Activated CD4-positive, alpha-beta memory T cell treated with anti-CD3 and anti-CD28 coated beads for 36 hours (primary cell): ENCODE measurements at places on chromosomes 1 and 21. TPM values are rescaled to one million over a fixed set of nuclear protein-coding genes. Genes with fewer than 3 reads are reported as not detected.

Gene TRIM67
- not detected for total RNA-seq

Gene SYDE2
- 2.8 TPM for total RNA-seq

Gene ILDR2
- 12.5 TPM for total RNA-seq

Gene HTR6
- total RNA-seq: 0.17 TPM

Gene PLCH2
- 10.3 TPM for total RNA-seq

Gene NOTCH2NLA
- total RNA-seq: 24.1 TPM

Gene GPR3
- 1.5 TPM for total RNA-seq

Gene KCND3
- not detected for total RNA-seq

Gene TMEM82
- total RNA-seq: not detected

- no peaks in the 10 kb centered on the region for H3K27me3 ChIP-seq
- no peaks in the 10 kb centered on the region for H3K36me3 ChIP-seq
- no peak overlapping the region for H3K4me3 ChIP-seq
- no peak for DNase-seq
Measured at GRCh38 chr1:85998105-85998855, 158.3 kb downstream of the COL24A1 start.

DNA sequence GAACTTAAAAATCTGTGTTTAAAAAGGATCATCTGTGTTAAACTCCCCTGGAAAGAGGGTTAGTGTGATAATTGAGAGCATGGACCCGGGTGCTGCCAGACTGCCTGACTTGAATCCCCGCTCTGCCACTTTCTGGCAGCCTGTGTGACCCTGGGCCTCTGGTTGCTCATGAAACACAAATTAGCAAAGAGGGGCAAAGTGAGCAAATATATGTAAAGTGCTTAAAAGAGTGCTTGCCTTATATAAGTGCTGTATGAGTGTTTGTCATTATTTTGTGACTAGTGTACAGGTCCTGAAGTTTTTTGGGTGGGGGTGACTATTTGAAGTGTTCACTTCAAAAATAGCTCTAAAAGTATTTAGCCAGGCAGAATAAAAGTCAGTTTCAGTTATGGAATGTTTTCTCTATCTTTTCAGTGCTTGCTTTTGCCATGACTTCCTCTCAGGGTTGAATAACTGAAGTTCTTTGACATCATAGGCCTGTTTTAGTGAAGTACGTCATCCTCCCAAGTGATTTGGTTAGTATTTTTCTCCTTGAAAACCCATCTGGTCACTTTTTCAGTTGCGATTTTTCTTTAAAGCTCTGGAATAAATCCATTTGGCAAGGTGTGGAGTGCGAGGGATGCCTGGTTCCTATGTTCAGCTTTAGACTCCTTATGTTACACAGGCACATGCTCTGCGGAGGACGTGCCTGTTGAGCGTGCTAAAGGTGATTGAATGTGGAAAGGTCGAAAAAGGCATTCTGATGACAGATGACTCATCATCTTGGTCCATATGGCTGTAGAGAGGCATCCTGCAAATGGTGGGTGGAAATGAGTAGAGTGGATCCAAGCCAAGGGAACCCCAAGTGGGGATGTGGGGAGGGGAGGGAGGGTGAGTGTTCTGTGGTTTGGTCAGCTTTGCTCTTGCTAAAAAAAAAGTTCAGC is 47.8 kb downstream of the AK4 start:
- H3K4me3 ChIP-seq: no peak overlapping the region
- no peak overlapping the region for H3K27ac ChIP-seq
- H3K27me3 ChIP-seq: peaks cover 4% of the 10 kb centered on the region
- H3K36me3 ChIP-seq: peaks cover 5% of the 10 kb centered on the region
- no peaks in the 10 kb centered on the region for H3K4me1 ChIP-seq

DNA sequence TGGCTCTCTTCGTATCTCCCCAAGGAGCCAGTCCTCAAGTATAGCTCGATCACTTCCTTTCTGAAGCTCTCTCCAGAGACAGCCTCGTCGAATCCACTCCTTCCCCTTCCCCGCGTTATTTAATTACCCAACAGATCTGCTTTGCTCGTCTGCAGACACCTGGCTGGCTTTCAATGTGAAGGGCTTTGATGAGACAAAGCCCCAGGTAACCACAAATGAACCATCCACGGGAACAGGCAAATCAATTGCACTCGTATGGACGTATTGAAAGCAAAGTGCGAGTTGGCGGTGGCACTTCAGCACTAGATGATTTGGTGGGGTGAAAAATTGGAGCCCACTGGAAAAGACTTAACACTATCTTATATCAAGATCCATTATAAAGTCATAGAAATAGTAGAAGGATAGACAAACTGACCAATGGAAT is 364 bp upstream of the BCAR3 start:
- no peak for DNase-seq
- peaks cover 13% of the 10 kb centered on the region for H3K4me1 ChIP-seq
- H3K4me3 ChIP-seq: peak overlapping the region; percentile 49
- no peak overlapping the region for H3K27ac ChIP-seq

- H3K27me3 ChIP-seq: no peaks in the 10 kb centered on the region
- H3K4me3 ChIP-seq: no peak overlapping the region
- H3K4me1 ChIP-seq: peaks cover 4% of the 10 kb centered on the region
- peaks cover 16% of the 10 kb centered on the region for H3K36me3 ChIP-seq
- no peak overlapping the region for H3K27ac ChIP-seq
Measured at GRCh38 chr1:86741947-86742572, 37.7 kb downstream of the SH3GLB1 start.

DNA sequence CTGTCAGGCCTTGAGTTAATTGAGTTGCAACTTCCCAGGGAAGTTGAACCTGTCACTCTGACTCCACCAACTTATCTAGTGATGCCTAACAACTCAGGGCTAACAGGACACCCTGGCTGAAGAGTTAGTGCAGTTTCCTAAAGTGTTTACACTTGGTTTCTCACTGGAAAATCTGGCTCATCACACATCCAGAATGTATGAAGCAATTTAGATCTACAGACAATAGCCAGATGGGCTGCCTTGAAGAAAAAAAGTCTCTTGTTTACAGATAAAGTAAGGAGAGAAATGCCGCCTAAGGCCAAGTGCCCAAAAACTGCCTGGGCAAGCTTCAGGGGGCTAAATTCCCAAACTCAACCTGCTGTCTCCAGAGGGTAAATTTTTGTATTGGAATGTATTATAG is 446.3 kb upstream of the NCAM2 start:
- H3K27ac ChIP-seq: no peak overlapping the region
- H3K4me3 ChIP-seq: no peak overlapping the region
- no peak for DNase-seq

GRCh38 chr1:113530021-113530420 is 139.7 kb downstream of the MAGI3 start:
- no peak overlapping the region for H3K4me3 ChIP-seq
- no peaks in the 10 kb centered on the region for H3K4me1 ChIP-seq
- no peak overlapping the region for H3K27ac ChIP-seq
- DNase-seq: no peak

DNA sequence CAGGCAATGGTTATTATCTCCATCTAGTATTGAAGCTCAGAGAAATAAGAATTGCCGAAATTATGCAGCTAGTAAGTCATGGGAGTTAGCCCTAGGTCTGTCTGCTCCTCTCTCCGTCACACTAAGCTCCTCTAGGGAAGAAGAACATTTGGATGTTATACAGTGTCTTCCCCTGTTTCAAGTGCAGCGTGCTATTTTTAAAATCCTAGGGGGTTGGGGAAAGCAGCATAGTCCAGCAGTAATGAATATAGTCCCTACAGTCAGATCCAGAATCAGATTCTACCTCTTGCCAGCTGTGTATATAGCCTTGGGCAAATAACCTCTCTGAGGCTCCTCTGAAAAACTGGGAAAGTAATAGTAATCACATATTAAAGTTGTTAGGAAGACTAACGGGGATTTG is 44.5 kb upstream of the OSBPL9 start:
- H3K4me3 ChIP-seq: no peak overlapping the region
- no peaks in the 10 kb centered on the region for H3K36me3 ChIP-seq
- peaks cover 43% of the 10 kb centered on the region for H3K4me1 ChIP-seq
- no peak overlapping the region for H3K27ac ChIP-seq

DNA sequence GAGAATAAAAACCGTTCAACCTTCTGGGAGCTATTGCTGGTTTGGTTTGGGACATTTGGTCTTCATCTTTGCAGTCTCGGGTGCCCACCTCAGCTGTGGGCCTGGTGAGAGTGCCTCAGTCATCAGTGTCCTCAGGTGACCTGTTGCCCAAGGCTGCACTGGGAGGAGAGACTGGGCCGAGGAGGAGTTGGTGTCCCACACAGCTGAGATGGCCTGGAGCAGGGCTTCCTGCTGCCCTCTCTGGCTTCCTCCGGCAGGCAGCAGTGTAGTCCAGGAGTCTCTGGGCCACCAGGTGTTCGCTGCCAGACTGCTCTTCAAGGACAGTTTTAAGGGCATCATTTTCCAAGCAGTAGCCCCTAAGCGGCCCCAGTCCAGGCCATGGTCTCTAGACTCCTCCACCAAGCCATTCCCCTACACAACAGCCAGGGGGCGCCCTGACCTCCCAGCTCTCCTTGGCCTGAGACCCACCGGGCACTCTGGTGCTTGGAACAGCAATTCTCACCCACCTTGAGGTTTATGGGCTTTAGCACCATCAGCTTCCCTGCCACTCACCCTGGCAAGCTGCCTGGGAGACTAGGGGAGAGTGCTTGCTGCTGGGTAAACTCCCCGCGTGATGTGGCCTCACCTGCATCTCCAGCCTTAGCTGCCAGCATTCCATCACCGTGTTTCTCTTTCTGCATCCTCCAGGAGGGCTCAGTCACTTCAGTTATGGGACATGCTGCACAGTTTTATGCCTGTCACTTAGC is 9.1 kb upstream of the SYTL1 start:
- H3K27me3 ChIP-seq: no peaks in the 10 kb centered on the region
- peaks cover 24% of the 10 kb centered on the region for H3K4me1 ChIP-seq
- H3K27ac ChIP-seq: no peak overlapping the region
- peaks cover 31% of the 10 kb centered on the region for H3K36me3 ChIP-seq
- H3K4me3 ChIP-seq: no peak overlapping the region

DNA sequence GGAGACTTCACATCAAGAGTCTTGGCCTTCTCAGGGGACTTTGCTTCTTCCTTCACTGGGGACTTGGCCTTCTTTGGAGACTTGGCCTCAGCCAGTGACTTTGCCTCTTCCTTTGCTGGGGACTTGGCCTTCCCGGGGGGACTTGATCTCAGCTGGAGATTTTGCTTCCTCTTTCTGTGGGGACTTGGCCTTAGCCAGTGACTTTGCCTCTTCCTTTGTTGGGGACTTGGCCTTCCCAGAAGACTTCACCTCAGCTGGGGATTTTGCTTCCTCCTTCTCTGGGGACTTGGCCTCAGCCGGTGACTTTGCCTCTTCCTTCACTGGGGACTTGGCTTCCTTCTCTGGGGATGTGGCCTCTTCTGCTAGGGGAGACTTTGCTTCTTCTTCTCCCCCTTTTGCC is 13.5 kb upstream of the CD2 start:
- DNase-seq: no peak
- H3K4me3 ChIP-seq: peak overlapping the region; percentile 5
- H3K4me1 ChIP-seq: peaks cover 60% of the 10 kb centered on the region
- H3K27me3 ChIP-seq: no peaks in the 10 kb centered on the region
- H3K27ac ChIP-seq: peak overlapping the region; percentile 100

DNA sequence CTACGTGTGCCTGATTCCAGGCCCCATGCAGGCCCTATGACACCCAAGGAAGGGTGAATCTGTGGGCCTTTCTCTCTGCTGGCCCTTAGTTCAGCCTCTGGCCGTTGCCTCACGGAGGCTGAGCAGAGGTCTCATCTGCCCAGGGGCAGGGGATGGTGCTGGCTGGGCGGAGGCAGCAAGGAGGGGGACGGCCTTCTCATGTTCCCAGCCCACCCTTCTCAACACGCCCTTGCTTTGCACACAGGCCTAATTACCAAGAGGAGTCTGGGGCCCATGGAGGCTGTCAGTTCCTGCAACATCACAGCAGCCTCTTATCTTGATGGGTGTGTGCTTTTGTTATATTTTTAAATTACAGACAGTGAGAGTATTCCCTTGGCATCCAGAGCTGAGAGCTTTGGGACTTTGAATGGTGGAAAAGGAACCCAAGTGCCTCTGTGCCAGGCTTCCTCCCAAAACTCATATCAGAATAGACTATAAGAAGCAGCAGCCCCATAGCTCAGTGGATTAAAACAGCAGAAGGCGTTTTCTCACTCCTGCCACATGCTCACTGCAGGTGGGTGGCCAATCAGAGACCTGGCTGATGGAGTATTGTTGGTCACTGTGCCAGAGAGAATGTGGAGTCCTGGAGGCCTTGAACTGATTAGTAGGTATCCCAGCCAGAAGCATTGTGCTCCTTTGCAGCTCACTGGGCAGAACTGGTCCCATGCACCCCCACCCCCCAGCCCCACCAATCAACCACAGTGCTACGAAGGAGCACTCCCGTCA is 164.9 kb downstream of the CAMTA1 start:
- H3K27me3 ChIP-seq: no peaks in the 10 kb centered on the region
- no peak overlapping the region for H3K4me3 ChIP-seq
- DNase-seq: no peak

DNA sequence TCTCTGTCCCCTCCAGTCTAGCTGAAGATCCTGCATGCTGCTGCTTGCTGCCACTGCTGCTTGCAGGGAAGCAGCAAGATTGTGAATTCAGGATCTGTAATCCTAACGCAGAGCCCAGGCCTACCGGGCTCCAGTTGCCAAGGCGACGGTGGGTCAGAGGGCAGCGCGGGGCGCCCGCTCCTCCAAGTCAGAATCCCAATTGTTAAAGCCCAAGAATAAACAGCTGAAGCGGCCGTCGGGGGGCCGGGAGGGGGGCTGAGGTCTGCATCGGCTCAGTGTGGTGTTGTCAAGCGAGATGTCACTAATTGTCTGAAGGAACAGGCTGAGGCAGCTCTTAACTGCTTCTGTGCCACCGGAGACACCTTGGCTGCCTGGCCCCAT is 36.8 kb downstream of the AHDC1 start:
- H3K27me3 ChIP-seq: no peaks in the 10 kb centered on the region
- DNase-seq: no peak
- peaks cover 12% of the 10 kb centered on the region for H3K4me1 ChIP-seq
- no peak overlapping the region for H3K4me3 ChIP-seq
- no peaks in the 10 kb centered on the region for H3K36me3 ChIP-seq

DNA sequence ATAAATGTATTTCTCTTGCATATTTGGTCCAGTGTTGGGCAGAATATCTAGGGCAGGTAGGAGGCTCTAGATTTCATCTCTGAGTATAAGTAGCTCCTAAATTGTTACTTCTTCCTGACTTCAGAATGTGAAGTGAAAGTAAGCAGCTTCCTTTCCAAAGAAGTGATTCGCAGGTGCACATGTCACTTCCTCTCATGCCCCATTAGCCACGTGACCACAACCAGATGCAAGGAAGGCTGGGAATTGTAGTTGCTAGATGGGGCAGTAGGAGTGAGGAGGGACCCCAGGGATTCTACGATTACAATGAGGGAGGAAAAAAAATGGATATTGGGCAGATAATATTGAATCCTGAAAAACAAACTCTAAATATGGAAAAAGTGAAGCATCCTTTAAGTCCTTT is 113.2 kb upstream of the CYYR1 start:
- H3K36me3 ChIP-seq: no peaks in the 10 kb centered on the region
- no peak overlapping the region for H3K27ac ChIP-seq
- H3K4me1 ChIP-seq: peaks cover 3% of the 10 kb centered on the region
- H3K4me3 ChIP-seq: no peak overlapping the region
- DNase-seq: peak; percentile 27
- H3K27me3 ChIP-seq: peaks cover 2% of the 10 kb centered on the region

- H3K36me3 ChIP-seq: peaks cover 6% of the 10 kb centered on the region
- H3K27ac ChIP-seq: no peak overlapping the region
- no peak for DNase-seq
- no peaks in the 10 kb centered on the region for H3K27me3 ChIP-seq
- H3K4me3 ChIP-seq: no peak overlapping the region
- H3K4me1 ChIP-seq: no peaks in the 10 kb centered on the region
Measured at GRCh38 chr1:230848235-230848634, 20.1 kb downstream of the C1orf198 start.
